ENCODE measurements at places on chromosomes 12 and 14. TPM values are rescaled to one million over a fixed set of nuclear protein-coding genes. Genes with fewer than 3 reads are reported as not detected.

- DNase-seq: no peak
Observed at GRCh38 chr14:89379006-89379405, 38.0 kb downstream of the FOXN3 start.

RAD51B gene
- total RNA-seq: 28.6 TPM

DNA sequence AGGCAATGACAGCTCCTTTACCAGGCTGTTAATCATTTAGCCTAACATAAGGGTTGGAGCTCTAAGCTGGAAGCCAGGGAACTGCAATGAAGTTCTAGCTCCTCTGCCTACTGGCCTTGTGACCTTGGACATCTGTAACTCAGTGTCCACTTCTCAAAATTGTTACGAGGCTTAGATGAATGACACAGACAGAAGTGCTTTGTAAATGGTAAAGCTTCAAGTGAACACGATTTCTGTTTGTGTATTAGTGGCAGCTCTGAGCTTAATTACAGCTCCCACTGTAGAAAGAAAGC lies 122.8 kb downstream of the EML1 start:
- no peak for DNase-seq

GRCh38 chr14:99171396-99171795 lies 100.6 kb downstream of the BCL11B start:
- no peak for DNase-seq

ETV6 gene
- total RNA-seq: 49.5 TPM

DNA sequence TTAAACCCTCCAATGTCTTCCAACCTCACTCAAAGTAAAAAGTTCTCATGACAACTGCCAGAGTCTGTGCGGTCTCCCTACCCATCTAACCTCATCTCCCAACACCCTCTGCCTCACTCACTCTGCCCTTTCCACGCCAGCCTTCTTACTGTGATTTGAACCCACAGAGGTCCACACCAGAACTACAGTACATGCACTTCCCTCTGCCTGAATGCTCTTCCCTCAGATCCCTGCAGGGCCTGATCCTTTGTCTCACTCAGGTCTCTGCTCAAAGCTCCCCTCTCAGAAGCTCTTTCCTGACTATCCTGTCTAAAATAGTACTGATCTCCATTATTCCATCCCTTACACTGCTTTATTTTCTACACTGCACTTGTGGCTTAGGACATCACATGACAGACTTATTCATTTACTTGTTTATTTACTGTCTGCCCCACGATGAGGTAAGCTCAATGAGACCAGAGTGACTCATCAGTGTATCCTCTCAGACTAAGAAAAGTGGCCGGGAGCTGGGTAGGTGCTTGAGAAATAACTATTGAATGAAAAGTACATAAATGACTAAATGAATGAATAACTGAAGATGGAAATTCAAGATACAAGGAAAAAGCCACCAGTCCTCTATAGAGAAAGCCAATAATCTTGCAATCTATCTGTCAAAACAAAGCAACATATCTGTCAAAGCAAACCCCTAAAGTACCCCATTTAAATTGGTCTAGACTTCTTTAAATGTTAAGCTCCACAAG lies 17.1 kb downstream of the POMT2 start:
- no peak for DNase-seq

CLEC4C gene
- total RNA-seq: not detected

All from natural killer cell (primary cell).